ENCODE measurements at places on chromosomes 1 and 21.

DNA sequence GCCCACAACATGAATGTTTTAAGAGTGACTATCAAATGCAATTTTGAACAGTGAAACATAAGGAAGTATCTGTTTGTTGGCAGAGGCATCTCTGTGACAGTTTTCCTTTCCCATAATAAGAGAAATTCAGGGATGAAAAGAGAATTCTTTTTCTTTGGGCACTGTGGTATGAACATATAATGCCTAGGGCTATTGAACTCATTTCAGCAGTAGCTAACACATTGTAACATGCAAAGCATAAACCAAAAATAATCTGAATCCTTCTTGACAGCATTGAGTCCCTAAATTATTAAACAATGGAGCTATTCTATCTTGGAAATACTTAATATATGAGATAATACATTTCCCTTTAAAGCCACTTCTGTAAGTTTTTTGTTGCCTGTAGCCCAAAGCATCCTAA, 633.0 kb upstream of the B3GALT2 start:
- DNase-seq = no peak

GRCh38 chr1:222953585-222953984, 138.7 kb downstream of the DISP1 start:
- no peak for DNase-seq

- DNase-seq = no peak
Observed at GRCh38 chr1:180153032-180153431, 1.6 kb upstream of the QSOX1 start.

GRCh38 chr1:203407296-203407695, 56.4 kb upstream of the FMOD start:
- DNase-seq = no peak

GRCh38 chr21:27528697-27529096, 561.8 kb upstream of the ADAMTS5 start:
- no peak for DNase-seq

GRCh38 chr1:54404939-54405897, 976 bp downstream of the SSBP3 start:
- DNase-seq = peak; percentile 53

DNA sequence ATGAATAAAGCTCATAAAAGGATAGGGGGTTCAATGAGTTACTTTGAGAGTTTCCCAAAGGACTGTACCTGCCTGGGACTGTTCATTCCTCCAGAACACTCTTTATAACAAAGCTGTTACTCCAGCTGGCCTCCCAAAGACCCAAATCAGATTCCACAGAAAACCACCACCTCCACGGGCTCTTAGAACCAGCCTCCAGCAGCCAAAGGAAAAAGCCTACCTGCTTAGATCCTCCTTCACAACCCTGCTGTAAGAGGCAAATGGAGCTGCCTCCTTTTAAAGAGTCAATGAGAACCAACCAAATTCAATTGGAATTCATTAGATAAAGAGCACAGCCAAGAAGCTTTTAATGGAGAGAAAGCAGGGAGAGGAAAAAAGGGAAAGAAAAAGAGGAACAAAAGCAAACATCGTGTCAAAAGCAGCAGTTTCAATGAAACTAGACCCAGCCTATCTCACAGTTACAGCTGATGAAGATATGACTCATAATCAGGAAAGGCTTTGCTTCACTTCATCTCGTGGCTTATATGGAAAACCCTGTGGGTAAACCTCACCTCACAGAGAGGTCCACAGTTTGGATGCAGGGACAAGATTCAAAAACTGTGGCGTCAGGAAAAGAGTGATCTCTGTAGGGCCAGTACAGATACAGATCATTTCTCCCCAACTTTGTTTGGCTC, 27.8 kb upstream of the FMO4 start:
- DNase-seq = no peak

GRCh38 chr1:198361237-198361767, 179.2 kb downstream of the ATP6V1G3 start:
- no peak for DNase-seq

- DNase-seq = peak; percentile 76
Observed at GRCh38 chr1:147225193-147225730, at the start of gene FMO5. TSS of gene FMO5 (minus strand) at chr1:147225339. CDS start at chr1:147225029, 310 bp downstream.

DNA sequence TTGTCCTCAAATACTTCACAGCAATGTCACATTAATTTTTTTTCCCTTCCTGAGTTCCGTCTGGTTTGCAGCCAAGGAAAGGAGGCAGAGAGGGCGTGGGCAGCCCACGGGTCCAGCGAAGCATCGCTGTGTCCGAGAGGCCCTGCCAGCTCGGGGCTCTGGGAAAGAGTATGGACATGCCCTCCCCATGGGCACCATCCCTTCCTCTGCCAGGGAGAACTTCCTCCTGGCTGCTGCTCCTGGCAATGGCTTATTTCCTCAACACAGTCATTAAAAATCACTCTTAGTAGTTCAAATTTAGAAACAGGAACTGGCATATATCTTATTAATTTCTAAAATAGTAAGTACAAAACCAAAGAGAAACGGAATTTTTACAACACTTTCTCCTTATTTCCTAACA, 115.4 kb downstream of the RIPK4 start:
- DNase-seq = no peak

DNA sequence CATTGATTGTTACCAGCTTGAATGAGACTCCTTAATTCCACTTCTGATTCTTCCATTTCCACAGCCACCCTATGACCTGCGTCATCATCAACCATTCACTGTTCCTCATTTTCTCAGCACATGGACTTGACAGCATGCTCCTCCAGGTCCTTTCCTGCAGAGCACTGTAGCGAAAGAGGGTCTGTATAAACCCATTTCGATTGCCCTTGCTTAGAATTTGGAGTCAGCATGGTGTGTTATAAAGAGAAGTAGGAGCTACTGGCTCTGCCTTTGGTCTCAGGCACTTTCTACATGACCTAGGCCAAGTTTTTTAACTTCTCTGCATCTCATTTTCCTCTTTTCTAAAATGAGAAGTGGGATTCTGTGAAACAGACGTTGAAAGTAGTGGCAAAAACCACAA, 133.8 kb downstream of the AK5 start:
- no peak for DNase-seq

DNA sequence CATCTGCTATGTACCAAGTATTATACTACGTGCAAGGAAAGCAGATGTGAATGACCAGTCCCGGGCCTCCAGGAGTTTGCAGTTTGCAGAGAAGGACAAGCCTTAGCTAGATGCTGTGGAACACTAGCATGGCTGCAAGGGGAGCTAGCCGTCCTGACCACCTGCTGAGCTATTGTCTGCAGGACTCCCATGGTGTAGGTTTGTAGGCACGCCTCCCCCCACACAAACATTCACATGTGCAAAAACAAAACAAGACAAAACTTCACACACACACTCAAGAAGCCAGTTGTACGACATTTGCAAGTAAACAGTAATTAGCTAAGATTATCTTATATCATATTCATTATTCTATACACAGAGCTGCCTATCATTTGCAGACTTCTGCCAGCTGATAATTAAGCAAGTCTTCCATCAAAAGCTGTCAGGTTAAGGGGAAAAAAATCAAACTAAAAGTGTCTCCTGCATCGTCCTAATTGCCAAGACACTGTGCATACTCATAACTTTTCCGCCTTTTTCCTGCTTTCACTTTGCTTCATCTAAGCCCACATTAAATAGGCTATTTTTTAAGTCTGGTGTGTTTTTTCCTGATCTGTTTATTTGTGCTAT, 10.7 kb upstream of the HNRNPU start:
- no peak for DNase-seq

GRCh38 chr1:8241417-8242014, 76.4 kb upstream of the SLC45A1 start:
- DNase-seq = no peak

DNA sequence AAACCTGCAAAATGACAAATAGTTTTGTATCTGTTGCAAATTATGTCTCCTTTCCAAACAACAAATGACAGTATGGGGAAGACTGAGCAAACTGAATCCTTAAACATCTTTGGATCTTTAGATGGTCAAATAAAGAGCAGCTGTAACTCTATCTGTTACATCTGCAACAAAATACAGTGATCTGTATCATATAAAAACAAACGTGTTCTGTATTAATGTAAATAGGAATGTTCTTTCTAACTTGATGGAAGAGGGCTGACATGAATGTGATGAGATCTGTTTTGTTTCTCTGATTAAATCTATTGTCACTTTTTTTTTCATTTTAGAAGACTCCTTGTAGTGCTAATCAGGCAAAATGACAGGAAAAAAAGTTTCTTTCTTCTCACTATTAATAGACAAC, 159.5 kb downstream of the GPATCH2 start:
- DNase-seq = no peak

GRCh38 chr21:28767523-28767922, 225.2 kb downstream of the LTN1 start:
- DNase-seq = no peak

DNA sequence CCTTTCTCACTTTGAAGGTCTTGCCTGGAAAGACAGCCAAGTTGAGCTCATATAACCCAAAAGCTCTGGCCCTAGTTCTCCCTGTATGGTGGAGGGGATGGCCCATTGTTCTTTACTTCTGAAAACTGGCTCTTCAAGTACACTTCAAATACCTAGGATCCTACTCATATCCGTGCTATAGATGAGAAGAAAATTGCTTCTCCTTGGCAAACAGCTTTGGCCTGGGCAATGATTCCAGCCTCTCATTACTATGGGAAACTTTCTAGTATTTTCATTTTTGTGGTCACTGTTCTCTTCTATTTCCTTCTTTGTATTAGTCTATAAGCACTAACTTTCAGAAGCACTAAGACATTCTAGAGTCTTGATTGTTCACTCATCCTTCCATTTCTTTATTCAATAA, 53.7 kb downstream of the ZNF697 start:
- no peak for DNase-seq

DNA sequence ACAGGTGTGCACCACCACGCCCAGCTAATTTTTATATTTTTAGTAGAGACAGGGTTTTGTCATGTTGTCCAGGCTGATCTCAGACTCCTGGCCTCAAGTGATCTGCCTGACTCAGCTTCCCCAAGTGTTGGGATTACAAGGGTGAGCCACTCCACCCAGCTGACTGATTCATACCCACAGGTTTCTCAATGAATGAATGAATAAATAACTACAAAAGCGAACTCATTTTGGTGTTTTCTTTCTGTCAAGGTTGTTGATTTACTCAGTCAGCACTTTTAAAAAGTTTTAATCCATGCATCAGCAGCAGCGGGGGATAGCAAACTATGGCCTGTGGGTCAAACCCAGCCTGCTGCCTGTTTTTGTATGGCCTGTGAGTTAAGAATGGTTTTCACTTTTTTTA, 217.5 kb downstream of the FAF1 start:
- DNase-seq = no peak

- DNase-seq = no peak
Observed at GRCh38 chr21:10273196-10273595, 248.2 kb upstream of the TPTE start.

DNA sequence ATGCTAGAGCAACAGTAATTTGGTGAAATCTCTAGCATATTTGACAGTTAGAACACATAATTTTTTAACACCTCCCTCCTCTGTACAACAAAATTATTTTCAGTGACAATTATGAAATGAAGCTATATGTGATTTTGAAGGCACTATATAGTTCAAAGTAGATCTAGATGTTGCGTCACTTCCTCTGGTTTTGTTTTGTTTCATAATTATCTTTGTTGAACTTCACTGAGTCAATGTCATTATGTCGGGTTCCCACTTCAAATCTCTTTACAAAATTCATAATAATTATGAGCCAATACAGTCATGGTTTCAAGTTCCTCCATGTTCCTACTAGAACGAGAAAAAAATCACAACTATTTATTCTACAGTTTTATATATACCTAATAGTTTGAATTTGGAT, 254.8 kb upstream of the PLXNA2 start:
- DNase-seq = no peak

GRCh38 chr21:34724857-34725195, 56.0 kb downstream of the CLIC6 start:
- DNase-seq = no peak

DNA sequence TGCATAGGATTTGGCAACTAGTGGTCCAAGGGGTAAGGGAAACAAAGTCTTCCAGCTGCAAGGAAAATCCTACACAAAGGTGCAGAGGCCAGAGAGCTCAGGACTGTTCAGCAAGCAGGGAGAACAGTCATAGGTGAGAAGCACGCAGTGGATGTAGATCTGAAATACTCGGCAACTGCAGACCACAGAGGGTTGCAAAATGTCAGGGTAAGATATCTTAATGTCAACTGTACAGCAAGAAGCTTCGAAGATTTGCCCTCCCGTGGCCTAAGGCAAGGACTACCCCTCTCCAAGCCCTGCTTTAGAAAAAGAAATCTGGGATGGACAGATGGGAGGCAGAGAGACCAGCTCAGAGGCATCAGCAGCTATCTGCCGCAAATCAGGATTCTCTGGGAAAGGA, 153.4 kb upstream of the IRF2BP2 start:
- no peak for DNase-seq

DNA sequence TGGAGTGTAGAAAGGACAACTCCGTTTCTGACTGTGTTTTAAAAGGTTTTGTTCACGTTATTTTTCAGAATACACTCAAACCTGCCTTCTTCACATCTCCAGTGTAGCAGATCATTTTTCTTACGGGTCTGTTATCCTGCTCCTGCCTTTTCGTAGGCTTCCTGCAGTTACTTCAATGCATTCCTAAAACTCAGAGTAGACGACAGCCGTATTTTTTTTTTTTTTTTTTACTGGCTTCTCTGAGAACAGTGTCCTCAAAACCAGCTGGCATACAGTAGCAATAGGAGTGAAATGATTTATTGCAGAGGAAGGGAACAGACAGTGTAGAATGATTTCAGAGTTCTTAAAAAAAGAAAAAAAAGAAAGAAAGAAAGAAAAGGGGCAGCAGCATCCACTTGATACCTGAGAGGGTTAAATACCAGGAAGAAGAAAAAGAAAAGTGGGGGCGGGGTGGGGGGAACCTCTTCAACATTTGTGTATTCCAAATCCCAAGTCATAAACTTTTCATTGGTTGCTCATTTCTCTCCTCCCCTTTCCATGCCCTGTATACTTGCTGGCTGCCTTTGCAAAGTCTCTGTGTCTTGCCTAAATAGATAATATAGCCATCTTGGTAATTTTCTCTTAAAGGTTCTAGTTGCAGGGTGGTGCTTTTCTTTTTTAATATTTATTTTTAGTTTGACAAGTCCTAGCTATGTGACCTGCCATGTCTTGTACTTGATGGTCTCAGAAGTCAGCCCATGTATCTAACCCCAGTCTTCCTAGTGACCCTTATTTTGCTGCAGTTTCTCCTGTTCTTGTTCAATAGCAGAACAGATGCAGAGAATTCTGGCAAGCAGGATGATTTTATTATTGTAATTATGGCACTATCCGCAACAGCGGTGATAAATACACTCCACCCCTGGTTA, 2.8 kb downstream of the TGFB2 start:
- DNase-seq = peak; percentile 28
